ENCODE measurements at places on chromosomes 2 and 18.

DNA sequence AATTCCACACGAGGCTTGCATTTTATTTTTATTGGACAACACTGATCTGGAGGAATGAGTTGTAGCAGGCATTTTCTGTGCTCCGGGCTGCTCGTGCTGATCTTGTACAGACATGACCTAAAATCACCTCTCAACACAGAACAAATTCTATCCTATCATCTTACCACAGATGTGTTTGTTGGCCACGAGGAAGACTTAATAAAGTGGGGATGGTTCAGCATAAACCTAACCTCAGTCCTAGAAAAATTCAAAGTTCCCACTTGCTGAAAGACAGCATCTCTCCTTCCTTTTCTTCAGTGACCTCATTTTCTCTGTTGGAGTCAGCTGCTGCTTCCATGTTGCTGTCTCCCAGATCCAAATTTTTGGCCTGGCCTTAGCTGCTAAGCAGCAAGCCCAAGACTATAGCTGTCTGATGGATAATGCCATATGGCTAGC lies 45.3 kb downstream of the RBKS start:
- DNase-seq, result peak; percentile 62

DNA sequence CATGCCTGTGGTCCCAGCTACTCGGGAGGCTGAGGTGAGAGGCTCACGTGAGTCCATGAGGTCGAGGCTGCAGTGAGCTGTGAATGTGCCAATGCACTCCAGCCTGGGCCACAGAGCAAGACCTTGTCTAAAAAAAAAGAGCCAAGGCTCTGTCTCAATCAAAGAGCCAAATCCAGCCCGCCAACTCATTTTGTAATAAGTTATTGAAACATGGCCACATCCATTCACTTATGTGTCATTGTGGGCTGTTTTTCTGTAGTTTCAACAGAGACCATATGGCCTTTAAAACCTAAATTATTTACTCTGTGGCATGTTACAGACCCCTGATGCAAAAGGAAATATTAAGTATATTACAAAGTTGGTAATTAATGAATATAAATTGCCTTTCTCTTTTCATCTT lies 60.8 kb downstream of the GPR39 start:
- no peak for DNase-seq

- DNase-seq, result no peak
Observed at GRCh38 chr2:37766106-37766505, 94.7 kb upstream of the CDC42EP3 start.

DNA sequence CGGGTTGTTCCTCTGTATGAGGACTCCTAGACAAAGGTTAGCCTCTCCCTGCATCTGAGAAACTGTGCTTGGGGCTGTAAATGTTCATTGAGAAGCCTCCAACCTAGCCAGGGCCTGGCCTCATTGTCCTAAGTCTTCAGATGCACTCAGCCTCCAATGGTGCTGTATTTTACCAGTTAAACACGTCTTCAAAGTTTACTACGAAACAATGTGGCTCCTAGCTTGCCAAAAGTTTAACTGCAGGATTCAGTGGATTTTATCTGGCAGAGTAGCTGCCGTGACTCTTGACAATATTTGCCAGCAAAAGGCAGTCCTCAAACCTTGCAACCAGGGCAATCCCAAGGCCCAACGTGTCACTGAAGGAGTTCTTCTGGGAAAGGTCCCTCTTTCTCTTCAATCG lies 1.1 kb downstream of the PID1 start:
- DNase-seq, result no peak
